Endodermal cell (in vitro differentiated cells): ENCODE measurements at places on chromosomes 12 and 14.
A peak's percentile ranks its signal among the peaks of the same experiment; 100 is the strongest.

- no peak for DNase-seq
Measured at GRCh38 chr12:3038166-3038565, 39.0 kb upstream of the TSPAN9 start.

DNA sequence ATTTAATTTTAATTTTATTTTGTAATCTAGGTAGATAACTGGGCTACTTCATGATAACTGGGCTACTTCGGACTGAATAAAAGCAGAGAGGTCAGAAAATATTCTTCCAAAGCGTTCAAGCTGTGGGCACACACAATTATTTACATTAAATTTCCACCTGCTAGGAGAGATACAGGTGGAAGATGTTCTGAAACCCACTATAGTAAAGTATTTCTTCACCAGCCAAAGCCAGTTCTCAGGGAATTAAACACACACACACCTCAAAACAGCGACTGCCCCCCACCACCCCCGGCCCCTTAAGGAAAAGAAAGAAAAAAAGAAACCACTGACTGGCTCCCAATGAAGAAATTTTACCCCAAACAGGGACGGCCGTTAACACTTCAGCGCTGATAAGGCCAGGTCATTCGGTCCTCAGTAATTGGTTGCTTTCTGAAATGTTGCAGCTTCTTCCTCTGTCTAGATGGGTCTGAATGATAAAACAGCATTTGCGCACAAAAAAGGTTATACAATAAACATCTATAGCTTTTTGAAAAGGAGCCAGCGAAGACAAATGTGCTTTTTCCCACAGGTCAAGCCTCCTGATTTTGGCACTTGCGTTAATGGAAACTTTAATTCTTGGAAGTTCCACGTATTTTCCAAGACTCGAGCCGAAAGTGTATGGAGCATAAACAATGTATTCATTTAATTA, 771 bp upstream of the KCNJ8 start:
- DNase-seq: peak; percentile 59

GRCh38 chr12:58888131-58888783, 32.0 kb downstream of the LRIG3 start:
- no peak for DNase-seq

- no peak for DNase-seq
Measured at GRCh38 chr14:28757786-28758185, 8.8 kb upstream of the FOXG1 start.

DNA sequence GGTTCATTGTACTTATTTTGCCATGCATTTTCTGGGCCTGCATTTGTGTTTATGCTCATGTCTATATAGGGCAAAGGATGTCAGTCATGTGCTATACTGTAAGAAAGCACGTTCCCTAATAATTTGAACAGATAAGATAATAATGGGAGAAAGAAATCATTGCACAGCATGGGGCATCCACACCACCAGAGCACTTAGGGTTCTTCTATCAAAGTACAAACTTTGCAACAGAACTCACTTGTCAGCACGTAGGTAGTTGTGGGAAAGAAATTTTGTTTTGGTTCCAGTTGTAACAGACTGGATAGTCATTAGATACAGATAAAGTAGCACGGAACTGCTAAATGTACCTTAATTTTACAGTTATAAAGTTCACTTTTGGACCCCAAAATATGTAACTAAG, 10.1 kb downstream of the PPP1CC start:
- peak; percentile 20 for DNase-seq

DNA sequence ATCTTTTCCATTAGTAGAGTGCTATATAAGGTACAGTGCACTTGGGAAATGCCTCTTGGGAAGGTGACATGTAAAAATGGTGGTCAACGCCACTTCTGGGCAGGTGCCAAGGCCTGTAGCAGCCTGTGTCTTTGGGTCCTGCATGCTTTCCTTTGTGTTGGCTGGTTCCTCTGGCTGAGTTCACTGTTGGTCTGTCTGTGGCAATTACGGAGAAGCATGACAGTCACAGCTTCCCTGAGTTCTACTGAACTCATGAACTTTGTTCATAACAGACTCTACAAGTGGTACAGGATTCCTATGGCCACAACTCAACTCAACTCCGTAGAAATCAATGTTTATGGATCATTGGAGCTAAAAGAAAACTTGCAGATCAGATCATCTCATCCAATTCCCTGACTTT, 98.0 kb downstream of the CACNA1C start:
- DNase-seq: no peak

DNA sequence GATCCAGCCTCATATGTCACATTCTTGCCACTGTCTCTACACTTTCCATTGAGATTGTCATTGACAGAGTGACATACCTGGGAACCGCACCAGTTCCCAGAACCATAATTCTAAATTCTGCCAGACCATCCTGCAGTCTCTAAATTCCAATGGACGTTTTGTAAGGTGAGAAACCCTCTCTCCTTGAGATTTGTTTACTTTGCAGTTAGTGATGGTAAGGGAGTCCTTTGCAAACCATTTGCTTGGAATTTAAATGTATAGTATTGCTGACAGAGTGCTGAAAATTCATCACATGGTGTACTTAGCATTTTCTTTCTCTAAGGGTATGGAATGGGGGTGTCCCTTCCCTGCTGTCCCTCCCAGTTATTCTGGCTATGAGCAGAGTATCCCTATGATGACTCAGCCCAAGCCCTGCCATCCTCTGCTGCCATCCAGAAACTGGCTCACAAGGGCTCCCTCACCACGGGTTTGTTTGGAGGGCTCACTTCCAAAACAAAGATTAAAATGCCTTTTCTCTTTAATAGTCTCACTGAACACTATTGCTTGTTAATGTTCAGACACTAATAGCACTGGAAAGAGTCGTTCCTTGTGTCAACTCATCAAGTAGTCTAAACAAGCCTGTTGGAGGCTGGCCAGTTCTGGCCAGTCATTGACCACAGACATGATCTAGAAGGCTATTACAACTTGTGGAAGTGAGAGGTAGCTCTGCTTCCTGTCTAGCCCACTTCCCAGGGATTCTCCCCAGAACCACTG, 129.0 kb upstream of the HMGA2 start:
- peak; percentile 63 for DNase-seq

GRCh38 chr12:911191-911826, 38.2 kb downstream of the RAD52 start:
- no peak for DNase-seq

DNA sequence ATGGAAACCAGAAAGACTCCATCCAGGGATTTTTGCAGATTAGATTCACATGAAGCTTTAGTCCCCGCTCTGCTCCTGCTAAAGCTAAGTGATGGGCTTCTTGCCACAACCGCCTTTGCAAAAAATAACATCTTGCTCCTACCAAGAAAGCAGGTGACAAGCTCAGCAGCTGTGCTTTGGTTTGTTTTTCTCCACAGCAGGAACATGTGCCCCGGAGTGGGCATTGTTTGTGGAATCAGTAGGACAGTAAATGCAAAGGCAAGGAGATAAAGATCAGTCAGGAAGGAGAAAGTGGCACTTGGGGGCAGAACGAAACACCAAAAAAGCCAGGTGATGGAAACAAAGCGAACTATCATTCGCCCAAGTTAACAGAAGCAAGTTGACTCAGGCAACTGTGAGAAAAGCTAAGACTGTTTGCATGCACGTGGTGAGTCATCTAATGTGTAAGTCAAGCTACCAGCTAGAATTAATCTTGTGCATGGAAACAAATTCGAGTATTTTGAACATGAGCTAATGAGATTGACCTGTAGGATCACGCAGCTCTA, 165.5 kb upstream of the PLXNC1 start:
- DNase-seq: peak; percentile 68

- peak; percentile 52 for DNase-seq
Measured at GRCh38 chr12:6390084-6390799, 6.3 kb downstream of the LTBR start.

DNA sequence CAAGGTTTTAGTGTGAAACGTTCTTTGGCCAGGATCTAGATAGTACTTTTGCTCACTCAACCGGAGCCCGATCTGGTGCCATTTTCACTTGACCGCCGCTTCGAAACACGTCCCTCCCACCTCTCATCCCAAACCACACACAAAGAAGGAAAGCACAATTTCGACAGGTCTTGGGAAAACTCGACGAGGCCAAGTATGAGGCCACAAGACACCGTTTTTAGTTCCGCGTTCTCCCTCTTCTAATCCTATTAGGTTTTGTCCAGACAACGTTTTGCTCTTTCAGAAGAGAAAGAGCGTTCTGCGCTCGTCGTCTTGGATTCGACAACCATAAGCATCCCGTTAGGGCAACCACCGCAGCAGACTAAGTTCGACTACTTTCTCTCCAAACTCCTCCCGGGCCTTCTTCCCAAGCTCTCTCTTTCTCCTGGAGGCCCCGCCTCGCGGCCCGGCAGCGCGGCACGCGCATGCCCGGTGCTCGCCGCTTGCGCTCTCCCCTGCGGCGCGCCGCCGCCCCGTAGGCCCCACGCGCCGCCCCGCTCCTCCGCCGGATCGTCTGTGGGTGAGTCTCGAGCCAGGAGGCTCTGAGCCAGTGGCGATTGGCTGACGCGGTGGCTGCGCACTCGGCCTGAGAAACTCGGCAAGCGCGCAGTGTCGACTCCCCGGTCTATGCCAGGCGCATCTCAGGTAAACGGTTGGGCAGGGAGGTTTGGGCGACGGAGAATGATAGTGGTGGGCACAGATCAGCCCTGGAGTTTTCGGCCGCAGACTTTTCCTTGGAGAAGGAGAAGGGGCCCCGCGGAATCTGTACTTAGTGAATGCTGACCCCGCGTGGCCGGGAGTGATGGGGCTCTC, at the start of gene MIPOL1:
TSS of gene MIPOL1 (plus strand) at position 517 of the 852 bp plus-strand sequence. CDS start 49,952 bp downstream, outside the sequence.
- peak; percentile 87 for DNase-seq

GRCh38 chr12:6360578-6361490, 14.5 kb downstream of the SCNN1A start:
- DNase-seq: no peak

- DNase-seq: no peak
Measured at GRCh38 chr14:62665286-62665685, 380.0 kb downstream of the KCNH5 start.

GRCh38 chr12:98725476-98726247, 80.6 kb downstream of the APAF1 start:
- peak; percentile 91 for DNase-seq

GRCh38 chr14:65792208-65792905, 379.8 kb downstream of the FUT8 start:
- peak; percentile 90 for DNase-seq

- peak; percentile 94 for DNase-seq
Measured at GRCh38 chr12:56839915-56840325, 76.8 kb downstream of the HSD17B6 start.

DNA sequence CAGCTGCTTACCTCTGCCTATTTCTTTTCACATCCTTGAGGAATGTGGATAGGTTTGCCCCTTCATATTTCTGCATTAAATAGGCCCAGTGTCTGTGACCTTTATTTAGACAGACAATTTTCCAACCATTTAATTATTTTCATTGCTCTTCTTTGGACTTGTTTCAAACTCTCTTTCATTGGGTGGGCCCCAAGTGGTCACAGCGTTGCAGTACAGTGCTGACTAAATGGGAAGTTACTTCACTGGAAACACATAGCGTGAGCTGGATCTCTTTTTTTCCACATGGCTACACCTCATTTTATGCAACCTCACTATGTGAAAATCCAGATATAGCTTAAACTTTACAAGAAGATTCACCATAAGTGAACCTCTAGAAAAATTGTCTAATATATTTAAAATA, 438.9 kb downstream of the ADAMTS20 start:
- no peak for DNase-seq

DNA sequence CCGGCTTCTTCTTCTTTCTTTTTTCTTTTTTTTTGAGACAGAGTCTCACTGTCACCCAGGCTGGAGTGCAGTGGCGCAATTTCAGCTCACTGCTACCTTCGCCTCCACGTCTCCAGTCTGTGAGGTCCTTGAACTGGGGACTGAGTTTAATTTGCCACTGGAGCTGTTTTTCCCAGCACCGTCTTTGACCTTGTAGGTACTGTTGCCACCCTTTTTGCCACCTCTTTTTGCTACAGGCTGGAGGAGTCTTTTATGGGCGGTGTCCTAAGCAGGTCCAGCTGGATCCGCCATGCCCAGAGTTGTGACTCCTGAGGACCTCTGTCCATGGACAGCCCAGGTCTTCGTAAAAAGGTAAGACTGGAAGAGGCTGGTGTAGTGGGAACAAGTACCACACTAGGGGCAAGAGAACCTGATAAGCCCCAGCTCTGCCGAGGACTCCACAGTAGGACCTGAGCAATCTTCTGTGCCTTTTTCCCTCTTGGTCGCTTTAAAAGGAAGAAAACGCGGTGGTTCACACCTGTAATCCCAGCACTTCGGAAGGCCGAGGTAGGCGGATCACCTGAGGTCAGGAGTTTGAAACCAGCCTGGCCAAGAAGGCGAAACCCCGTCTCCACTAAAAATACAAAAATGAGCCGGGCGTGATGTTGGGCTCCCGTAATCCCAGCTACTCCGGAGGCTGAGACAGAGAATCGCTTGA, 946 bp downstream of the RNU4-2 start:
- DNase-seq: peak; percentile 86

- DNase-seq: no peak
Measured at GRCh38 chr14:63436286-63437098, 106.7 kb downstream of the PPP2R5E start.

- no peak for DNase-seq
Measured at GRCh38 chr14:55277972-55278740, 6.9 kb downstream of the FBXO34 start.

DNA sequence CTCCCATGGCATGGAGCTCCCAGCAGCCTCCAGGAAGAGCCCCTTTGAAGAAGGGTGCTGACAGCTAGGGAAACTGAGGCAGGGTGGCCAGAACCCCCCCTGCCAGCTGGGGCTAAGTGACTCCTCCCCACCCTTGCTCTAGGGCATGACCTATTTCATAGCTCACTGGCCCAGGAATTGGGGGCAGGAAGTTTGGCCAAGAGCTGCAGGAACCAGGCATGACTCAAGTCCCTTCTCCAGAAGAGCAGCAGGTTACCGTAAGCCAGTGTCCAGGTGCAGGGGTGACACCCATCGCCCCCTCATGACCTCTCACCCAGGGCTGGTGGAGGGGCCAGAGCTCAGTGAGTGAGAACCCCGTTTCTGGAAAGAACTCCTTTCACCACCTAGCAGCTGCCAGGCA, 1.9 kb downstream of the RASAL1 start:
- no peak for DNase-seq
